ENCODE measurements at places on chromosomes 4 and X.

DNA sequence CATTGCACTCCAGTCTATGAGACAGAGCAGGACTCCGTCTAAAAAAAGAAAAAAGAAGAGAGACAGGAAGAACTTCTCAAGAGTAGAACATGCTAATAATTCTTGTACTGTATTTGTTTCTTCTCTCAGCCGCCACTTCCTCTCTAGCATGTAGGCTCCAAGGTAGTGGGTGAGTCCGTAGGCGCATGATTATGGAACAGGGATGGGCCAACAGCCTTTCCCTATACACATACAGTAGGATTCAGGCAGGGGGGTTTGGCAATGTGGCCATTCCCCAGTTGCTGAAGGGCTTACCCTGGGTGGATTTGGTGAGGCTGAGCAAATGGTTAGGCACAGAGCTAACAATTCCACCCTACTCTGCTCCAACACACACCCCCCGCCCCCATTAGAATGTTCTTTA lies 35.0 kb upstream of the APLN start:
- no peak for DNase-seq

DNA sequence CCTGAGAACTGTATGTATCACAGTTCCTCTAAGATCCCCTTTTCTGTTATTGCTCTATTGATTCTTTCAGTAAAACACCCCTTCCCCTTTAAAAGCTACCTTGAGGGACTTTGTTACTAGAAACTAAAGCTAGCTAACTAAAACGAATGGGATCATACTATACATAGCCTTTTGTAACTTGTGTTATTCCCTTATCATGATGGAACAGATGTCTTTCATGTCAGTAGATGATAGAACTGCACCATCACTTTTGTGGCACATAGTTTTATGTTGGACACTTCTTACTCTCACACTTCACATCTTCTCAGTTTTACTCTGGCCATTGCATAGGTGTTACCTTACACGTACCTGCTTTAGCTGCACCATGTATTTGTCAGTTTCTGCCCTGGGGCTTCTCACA lies 46.6 kb upstream of the PGRMC2 start:
- peak; percentile 89 for DNase-seq

- no peak for DNase-seq
Observed at GRCh38 chrX:1435241-1435895, 17.3 kb downstream of the ASMTL start.

DNA sequence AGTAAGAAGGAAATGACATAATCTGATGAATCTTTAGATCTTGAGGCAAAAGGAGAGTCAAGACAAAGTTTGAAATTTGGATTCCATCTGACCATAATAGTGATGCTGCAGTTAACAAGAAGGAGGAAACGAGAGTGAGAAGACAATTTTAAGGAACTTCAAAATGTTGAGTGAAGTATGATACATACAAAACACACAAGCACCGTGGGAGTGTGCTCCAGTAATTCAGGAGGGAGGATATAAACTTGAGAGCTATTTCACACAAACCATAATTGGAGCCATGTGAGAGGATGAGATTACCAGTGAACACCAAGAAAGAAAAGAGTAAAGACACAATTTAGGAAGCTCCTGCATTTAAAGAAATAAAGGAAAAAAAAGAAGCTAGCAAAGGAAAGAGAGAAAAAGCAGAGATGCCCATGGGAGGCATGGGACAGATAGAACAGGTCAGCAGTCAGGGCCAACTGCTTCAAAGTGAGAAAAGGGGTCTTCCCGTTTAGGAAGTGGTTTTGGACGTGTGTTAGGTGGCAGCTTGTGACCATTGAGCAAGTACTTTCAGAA lies 150.7 kb upstream of the SLC7A11 start:
- DNase-seq = peak; percentile 20

DNA sequence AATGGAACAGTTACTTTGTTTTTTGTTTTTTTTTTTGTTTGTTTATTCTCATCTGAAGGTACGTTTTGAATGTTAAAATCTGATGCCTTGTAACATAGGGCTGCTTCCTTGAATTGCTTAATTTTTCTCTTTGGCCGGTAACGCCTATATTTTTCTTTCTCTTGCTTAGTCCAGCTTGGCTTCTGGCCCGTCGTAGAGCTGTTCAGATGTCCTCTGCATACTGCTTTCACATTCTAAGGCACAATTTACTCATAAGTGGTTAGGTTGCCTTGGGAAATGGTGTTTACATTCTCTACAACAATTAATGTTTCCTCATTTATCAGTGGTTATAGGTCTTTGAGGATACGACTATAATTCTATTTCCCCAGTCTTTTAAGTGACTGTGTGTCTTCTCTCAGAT lies 7.9 kb downstream of the NONO start:
- DNase-seq = no peak

DNA sequence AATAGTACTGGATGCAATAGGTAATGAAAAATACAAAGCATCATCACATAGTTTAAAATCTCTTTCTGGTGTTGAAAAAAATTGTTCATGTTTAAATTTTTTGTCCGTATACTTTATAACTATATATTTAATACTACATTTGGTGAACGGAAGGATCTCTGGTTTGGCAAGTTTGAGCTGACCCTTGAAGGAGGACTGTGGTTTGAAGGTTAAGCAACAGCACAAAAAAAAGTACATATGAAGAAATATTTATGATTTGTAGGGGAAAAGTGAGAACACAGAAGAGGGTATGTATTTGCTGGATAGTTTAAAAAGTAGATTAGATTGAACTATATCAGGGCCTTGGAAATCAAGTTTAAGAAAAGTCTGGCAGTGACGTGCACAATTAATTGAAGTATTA lies 13.3 kb downstream of the SRP72 start:
- no peak for DNase-seq

DNA sequence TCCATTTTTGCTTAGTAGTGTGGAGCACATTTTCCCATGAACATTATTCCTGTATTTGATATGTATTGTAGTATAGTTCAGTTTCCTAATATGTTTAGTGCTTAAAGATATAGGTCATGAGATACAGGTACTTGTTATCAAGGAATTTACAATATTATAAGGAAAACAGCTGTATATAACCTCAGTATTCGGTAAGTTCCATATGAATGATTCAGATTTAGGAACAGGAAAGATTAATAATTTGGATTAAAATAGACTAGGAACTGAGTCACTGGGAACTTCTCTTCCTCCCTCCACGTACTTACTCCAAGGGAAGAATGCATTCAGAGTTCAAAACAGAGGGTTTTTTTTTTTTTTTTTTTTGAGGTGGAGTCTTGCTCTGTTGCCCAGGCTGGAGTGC lies 20.0 kb downstream of the DIAPH2 start:
- no peak for DNase-seq

DNA sequence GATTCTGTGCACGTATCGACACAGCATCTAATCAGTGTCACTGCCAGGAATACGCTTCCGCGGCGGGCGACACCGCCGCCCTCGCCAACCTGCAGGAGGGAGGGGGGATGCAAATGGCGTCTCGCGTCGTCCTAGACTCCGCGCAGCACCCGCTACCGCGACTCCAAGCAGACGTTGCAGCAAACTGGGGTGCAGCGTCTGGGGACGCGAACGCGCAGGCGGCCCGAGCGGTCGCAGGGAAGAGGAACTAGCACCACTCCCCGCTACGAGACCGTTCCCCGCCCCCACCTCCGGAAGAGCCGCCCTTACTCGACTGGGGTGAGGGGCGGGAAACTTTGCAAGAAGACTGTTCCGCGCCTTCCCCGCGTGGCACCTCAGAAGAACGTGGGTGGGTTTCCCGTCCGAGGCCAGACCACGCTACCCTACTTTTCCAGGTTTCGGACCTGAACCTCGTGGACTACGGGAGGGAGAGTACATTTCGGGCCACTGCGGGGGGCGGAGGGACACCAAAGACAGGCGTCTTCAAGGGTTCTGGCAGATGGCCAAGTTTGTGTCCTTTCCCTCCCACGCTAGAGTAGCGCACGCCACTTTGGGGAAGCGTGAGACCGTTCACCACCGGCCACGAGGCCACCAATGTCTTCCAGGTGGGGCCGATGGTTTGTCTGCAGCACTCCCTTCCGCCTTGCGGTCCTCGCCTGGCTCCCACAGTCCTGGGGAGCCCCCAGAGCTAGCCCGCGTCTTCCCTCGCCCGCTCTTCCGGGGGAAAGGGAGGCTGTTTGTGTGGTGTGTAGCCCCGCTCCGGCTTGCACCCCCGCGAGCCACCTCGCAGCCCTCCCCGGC lies 78.0 kb upstream of the BCOR start:
- peak; percentile 93 for DNase-seq

DNA sequence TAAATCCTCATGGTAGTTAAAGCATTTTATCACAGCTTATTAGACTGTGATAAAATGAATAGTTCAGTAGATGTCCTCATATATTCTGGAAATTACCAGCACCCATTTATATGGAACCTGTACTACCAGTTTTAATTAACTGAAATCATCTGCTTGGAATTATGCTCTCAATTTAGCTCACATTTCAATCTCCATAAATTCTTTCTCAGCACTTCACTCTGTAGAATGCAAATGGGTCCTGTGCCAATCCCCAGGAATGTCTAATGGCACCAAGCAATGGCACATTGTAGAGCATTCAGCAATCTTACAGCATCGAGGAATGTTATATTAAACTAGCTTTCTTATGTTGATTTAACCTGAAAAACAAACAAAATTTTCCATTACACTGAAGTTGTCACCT lies 355.1 kb downstream of the PDHA2 start:
- DNase-seq = no peak

- DNase-seq = no peak
Observed at GRCh38 chr4:119774840-119775239, 146.2 kb upstream of the PDE5A start.

DNA sequence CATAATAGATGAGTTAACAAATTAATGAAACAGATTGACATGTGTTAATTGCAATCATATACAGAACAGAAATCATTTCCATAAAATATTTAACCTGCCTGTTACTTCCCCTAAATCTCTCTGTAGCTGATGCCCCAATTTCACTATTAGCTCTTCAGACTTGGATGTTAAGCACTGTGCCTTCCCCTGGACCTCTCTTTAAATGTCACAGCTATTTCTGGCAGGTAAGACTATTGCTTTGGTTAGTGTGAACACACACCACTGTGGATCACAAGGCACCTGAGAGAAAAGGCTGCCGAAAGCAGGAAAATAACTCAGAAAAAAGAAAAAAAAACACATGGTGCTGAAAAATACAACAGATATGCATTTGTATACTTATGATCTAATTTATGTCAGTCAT lies 91.3 kb downstream of the SNCA start:
- no peak for DNase-seq

DNA sequence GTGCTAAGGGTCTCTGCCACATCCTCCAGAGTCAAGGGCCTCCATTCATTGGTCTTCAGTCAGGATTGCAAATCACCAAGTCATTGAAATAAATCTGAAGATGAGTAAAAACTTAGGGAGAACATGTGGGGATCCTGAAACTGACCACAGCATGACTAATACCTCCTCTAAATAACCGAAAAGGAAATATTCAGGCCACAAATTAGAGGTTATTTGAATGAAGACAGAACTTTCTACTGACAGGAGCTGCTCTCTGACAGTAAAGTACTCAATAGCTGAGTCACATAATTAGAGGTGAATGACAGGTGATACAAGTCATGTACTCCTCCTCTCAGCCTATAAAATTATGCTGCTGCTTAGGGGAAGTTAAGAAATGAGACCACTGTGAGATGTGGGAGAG lies 240.2 kb upstream of the F9 start:
- DNase-seq = no peak

GRCh38 chr4:48388525-48389154 lies 47.3 kb downstream of the SLAIN2 start:
- DNase-seq = no peak

- no peak for DNase-seq
Observed at GRCh38 chr4:182823576-182823975, 93.6 kb downstream of the DCTD start.

DNA sequence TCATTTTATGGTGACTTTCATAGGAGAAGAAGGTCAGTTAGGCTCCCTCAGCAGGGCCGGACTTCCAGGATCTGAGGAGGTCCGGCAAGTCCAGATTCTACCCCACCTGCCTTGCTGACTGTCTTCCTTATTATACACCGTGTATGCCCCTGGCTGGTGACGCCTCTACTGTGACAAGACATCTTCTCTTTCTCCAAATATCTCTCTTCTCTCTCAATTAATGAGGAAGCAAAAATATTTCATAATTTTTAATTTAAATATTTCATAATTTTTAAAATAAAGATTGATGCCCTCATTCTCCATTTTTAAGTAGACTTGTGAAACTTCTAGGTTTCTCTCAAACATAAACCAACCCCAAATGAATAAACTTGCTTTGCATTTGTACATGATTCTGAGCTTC lies 202.5 kb downstream of the NSUN7 start:
- DNase-seq = no peak

- peak; percentile 54 for DNase-seq
Observed at GRCh38 chr4:106201373-106201772, 114.6 kb downstream of the TBCK start.

GRCh38 chr4:151537687-151538086 lies 128.7 kb downstream of the FHIP1A start:
- no peak for DNase-seq

GRCh38 chrX:72430405-72430968 lies 124.8 kb upstream of the CITED1 start:
- DNase-seq = peak; percentile 12

GRCh38 chrX:69741721-69742120 lies 125.8 kb downstream of the EDA start:
- no peak for DNase-seq

DNA sequence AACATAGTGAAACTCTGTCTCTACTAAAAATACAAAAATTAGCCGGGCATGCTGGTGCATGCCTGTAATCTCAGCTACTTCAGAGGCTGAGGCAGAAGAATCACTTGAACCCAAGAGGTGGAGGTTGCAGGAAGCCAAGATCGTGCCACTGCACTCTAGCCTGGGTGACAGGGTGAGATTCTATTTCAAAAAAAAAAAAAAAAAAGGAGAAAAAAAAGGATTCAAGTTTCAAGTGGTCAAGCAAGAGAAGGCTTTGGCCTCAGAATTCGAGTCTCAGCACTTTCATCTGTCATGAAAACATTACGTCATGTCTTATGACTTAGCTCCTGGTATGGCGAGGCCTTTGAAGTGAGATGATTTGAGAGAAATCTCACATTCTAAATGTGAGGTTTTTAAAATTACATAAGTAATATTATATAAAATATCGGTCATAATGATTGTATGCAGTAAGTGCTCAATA lies 21.2 kb upstream of the DHRSX start:
- DNase-seq = no peak

GRCh38 chr4:138751309-138751708 lies 264.3 kb upstream of the NOCT start:
- DNase-seq = no peak

- no peak for DNase-seq
Observed at GRCh38 chr4:66694739-66695138, 850.6 kb downstream of the CENPC start.

DNA sequence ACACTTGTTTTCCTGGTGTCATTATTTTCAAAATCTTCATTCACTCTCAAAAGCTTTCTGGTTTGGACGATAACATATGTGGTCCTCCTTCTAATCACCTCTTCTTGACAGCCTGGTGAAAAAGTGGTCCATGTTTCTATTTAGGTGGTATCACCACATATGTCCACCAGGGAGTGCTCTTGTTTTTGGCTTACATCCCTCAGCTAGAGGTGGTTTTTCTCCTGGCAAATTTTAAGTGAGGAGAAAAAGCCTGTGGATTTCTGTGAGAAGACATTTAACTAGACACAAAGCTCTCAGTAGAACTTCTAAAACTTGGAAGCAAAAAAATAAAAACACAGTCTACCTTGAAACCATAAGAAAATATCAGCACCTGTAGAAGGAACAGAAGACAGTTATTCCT lies 58.0 kb upstream of the FRMPD4 start:
- peak; percentile 19 for DNase-seq

All from hematopoietic multipotent progenitor cell treated with erythropoietin and hydrocortisone succinate and interleukin-3 and kit ligand, for 6 days (in vitro differentiated cells).